ENCODE measurements at places on chromosomes 5 and 9. TPM values are rescaled to one million over a fixed set of nuclear protein-coding genes. Genes with fewer than 3 reads are reported as not detected.
A peak's percentile ranks its signal among the peaks of the same experiment; 100 is the strongest.

GRCh38 chr9:75962013-75962661 is 71.7 kb downstream of the PCSK5 start:
- peaks cover 6% of the 10 kb centered on the region for H3K4me1 ChIP-seq
- H3K27ac ChIP-seq = no peak overlapping the region
- no peaks in the 10 kb centered on the region for H3K36me3 ChIP-seq

DNA sequence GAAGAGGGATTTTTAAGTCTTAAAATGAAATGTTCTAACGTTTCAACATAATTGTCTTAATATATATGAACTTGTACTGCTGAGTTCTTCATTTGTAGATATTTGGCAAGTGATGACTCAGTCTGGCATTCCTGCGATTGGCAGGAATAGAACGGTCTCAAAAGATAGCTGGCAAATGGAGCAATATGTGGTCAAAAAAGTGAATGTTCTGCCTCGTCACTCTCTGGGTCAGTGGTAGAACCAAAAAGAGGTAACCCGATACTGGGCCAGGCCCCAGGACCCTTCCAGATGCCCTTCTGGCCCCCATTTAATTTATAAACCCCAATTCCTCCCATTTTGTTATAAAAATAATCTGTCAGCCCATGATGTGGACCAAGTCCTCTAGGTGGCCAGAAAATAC is 39.2 kb downstream of the ZNF366 start:
- no peaks in the 10 kb centered on the region for H3K4me1 ChIP-seq
- no peak overlapping the region for H3K4me3 ChIP-seq
- no peaks in the 10 kb centered on the region for H3K36me3 ChIP-seq
- no peaks in the 10 kb centered on the region for H3K27me3 ChIP-seq
- DNase-seq = no peak

GRCh38 chr5:149596712-149597111 is 15.4 kb downstream of the ARHGEF37 start:
- H3K4me3 ChIP-seq = no peak overlapping the region
- no peaks in the 10 kb centered on the region for H3K27me3 ChIP-seq
- peak overlapping the region; percentile 38 for H3K27ac ChIP-seq
- H3K4me1 ChIP-seq = no peaks in the 10 kb centered on the region

DNA sequence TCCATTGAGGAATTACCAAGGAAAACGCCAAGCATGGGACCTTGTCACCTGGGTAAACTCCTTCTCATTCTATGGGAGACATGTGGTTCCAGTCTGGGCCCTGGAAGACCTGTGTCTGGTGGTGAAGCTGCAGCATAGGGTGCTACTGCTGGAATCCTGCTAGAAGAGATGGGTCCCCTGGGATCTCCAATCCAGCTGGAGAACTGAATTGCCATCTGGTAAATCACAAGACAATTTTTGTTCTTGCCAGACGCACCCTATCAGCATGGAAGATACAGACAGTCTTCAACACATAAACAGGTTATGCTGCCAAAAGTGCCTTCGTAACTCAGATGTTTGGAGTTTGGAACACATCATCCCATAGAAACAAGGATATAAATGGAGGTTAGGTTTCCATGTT is 424.0 kb upstream of the BRINP1 start:
- H3K4me3 ChIP-seq = no peak overlapping the region
- H3K4me1 ChIP-seq = no peaks in the 10 kb centered on the region
- H3K27me3 ChIP-seq = no peaks in the 10 kb centered on the region
- no peak overlapping the region for H3K27ac ChIP-seq
- DNase-seq = no peak
- H3K36me3 ChIP-seq = no peaks in the 10 kb centered on the region

- H3K36me3 ChIP-seq = no peaks in the 10 kb centered on the region
- no peaks in the 10 kb centered on the region for H3K4me1 ChIP-seq
- no peak overlapping the region for H3K27ac ChIP-seq
- no peak overlapping the region for H3K4me3 ChIP-seq
- no peak for DNase-seq
- no peaks in the 10 kb centered on the region for H3K27me3 ChIP-seq
Measured at GRCh38 chr9:87954230-87954629, 20.1 kb downstream of the CDK20 start.

GRCh38 chr9:124284940-124285441 is 27.2 kb downstream of the NEK6 start:
- no peak for DNase-seq
- no peaks in the 10 kb centered on the region for H3K27me3 ChIP-seq
- no peak overlapping the region for H3K4me3 ChIP-seq
- H3K36me3 ChIP-seq = no peaks in the 10 kb centered on the region

GRCh38 chr9:93910598-93910997 is 44.6 kb downstream of the BARX1 start:
- no peaks in the 10 kb centered on the region for H3K36me3 ChIP-seq
- peaks cover 5% of the 10 kb centered on the region for H3K27me3 ChIP-seq
- no peak overlapping the region for H3K4me3 ChIP-seq
- DNase-seq = no peak

- no peak overlapping the region for H3K27ac ChIP-seq
- no peak for DNase-seq
- H3K4me1 ChIP-seq = peaks cover 24% of the 10 kb centered on the region
- no peak overlapping the region for H3K4me3 ChIP-seq
- no peaks in the 10 kb centered on the region for H3K36me3 ChIP-seq
Measured at GRCh38 chr5:68533051-68533450, 317.5 kb downstream of the PIK3R1 start.

GRCh38 chr5:66142417-66142816 is 1.7 kb upstream of the SREK1 start:
- H3K27me3 ChIP-seq = no peaks in the 10 kb centered on the region
- H3K27ac ChIP-seq = no peak overlapping the region
- no peaks in the 10 kb centered on the region for H3K36me3 ChIP-seq
- H3K4me3 ChIP-seq = no peak overlapping the region
- H3K4me1 ChIP-seq = peaks cover 23% of the 10 kb centered on the region

- H3K27me3 ChIP-seq = peaks cover 76% of the 10 kb centered on the region
- H3K4me1 ChIP-seq = peaks cover 28% of the 10 kb centered on the region
- no peaks in the 10 kb centered on the region for H3K36me3 ChIP-seq
- no peak for DNase-seq
Measured at GRCh38 chr5:88145221-88145610, 123.4 kb downstream of the TMEM161B start.

DNA sequence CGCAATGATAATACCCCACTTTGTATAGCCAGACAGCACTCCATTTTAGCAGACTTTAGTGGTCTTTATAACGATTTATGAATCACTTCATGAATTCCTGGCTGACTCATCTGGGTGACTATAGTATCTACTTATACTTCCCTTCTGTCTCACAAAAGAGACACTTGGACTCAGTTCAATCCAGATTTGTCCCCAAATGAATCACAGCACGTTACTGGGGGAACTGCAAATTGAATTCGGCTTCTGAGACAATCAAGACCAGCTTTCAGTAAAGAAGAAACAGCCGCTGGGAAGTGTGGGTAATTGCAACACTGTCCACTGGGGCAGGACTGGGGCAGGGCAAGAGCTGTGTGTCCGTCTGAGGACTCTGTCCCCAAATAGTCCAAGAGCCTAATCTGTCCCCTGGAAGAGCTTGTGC is 337.3 kb upstream of the RFX3 start:
- DNase-seq = no peak
- H3K4me1 ChIP-seq = no peaks in the 10 kb centered on the region
- H3K27me3 ChIP-seq = no peaks in the 10 kb centered on the region
- no peaks in the 10 kb centered on the region for H3K36me3 ChIP-seq

- H3K36me3 ChIP-seq = no peaks in the 10 kb centered on the region
- H3K27ac ChIP-seq = no peak overlapping the region
- no peak for DNase-seq
- H3K27me3 ChIP-seq = no peaks in the 10 kb centered on the region
- H3K4me3 ChIP-seq = no peak overlapping the region
Measured at GRCh38 chr5:163889369-163889768, 383.9 kb downstream of the MAT2B start.

GRCh38 chr5:115379622-115380344 is 83.3 kb upstream of the CCDC112 start:
- no peaks in the 10 kb centered on the region for H3K4me1 ChIP-seq
- no peak overlapping the region for H3K4me3 ChIP-seq
- no peaks in the 10 kb centered on the region for H3K27me3 ChIP-seq
- DNase-seq = peak; percentile 32

GRCh38 chr5:77924081-77924480 is 147.9 kb upstream of the TBCA start:
- no peak for DNase-seq
- H3K27me3 ChIP-seq = no peaks in the 10 kb centered on the region
- H3K4me1 ChIP-seq = no peaks in the 10 kb centered on the region
- H3K4me3 ChIP-seq = no peak overlapping the region

GRCh38 chr5:154377754-154378533 is 67.9 kb upstream of the SAP30L start:
- H3K27ac ChIP-seq = no peak overlapping the region
- H3K36me3 ChIP-seq = no peaks in the 10 kb centered on the region
- no peak overlapping the region for H3K4me3 ChIP-seq
- no peaks in the 10 kb centered on the region for H3K27me3 ChIP-seq

DNA sequence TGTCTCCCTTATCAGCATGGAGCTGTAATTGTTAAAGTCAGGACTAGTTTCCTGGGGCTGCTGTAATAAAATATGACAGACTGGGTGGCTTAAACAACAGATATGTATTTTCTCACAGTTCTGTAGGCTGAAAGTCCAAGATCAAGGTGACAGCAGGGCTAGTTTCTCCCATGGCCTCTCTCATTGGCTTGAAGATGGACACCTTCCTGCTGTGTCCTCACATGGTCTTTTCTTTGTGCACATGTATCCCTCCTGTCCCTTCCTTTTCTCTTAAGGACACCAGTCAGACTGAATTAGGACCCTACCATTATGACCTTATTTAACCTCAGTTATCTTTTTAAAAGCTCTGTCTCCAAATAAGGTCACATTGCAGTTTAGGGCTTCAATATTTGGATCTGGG is 700.5 kb upstream of the MEF2C start:
- no peaks in the 10 kb centered on the region for H3K36me3 ChIP-seq
- no peaks in the 10 kb centered on the region for H3K27me3 ChIP-seq
- DNase-seq = no peak
- no peak overlapping the region for H3K4me3 ChIP-seq
- no peaks in the 10 kb centered on the region for H3K4me1 ChIP-seq

GRCh38 chr5:44002381-44002901 is 386.8 kb downstream of the FGF10 start:
- no peak for DNase-seq
- no peaks in the 10 kb centered on the region for H3K27me3 ChIP-seq
- no peak overlapping the region for H3K4me3 ChIP-seq

GRCh38 chr9:19748278-19749126 is 40.3 kb downstream of the SLC24A2 start:
- no peaks in the 10 kb centered on the region for H3K4me1 ChIP-seq
- H3K36me3 ChIP-seq = no peaks in the 10 kb centered on the region
- H3K4me3 ChIP-seq = no peak overlapping the region
- no peaks in the 10 kb centered on the region for H3K27me3 ChIP-seq
- no peak overlapping the region for H3K27ac ChIP-seq
- DNase-seq = no peak

DNA sequence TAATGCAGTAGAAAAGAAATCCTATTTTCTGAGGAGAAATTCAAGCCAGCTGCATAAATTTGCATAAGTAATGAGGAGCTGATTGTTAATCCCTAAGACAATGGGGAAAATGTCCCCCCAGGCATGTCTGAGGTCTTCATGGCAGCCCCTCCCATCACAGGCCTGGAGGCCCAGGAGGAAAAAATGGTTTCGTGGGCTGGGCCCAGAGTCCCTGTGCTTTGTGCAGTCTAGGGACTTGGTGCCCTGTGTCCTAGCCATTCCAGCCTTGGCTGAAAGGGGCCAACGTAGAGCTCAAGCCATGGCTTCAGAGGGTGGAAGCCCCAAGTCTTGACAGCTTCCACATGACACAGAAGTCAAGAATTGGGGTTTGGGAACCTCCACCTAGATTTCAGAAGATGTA is 357.5 kb downstream of the SPATA31D1 start:
- no peaks in the 10 kb centered on the region for H3K27me3 ChIP-seq
- H3K4me3 ChIP-seq = no peak overlapping the region
- no peak for DNase-seq
- H3K36me3 ChIP-seq = no peaks in the 10 kb centered on the region

Gene OR4F3
- not detected for total RNA-seq

Gene MRPL50
- 9.5 TPM for total RNA-seq

Gene AIF1L
- total RNA-seq = 2.2 TPM

Gene SNCAIP
- 2.2 TPM for total RNA-seq

Gene RHOBTB3
- total RNA-seq = 53.0 TPM

Gene ARID3C
- total RNA-seq = not detected

Gene TRIP13
- 2.2 TPM for total RNA-seq

Gene CKMT2
- total RNA-seq = 7.1 TPM

Gene APBA1
- 11.6 TPM for total RNA-seq

Gene TTC1
- 10.8 TPM for total RNA-seq
